ENCODE measurements at places on chromosomes 5 and 9. TPM values are rescaled to one million over a fixed set of nuclear protein-coding genes. Genes with fewer than 3 reads are reported as not detected.
A peak's percentile ranks its signal among the peaks of the same experiment; 100 is the strongest.

The ADRB2 gene
- 20.4 TPM for total RNA-seq

The VCAN gene
- 33.8 TPM for total RNA-seq

The PCDHB2 gene
- 3.3 TPM for total RNA-seq

The PDZD2 gene
- total RNA-seq, result 6.7 TPM

The ZNG1A gene
- 59.7 TPM for total RNA-seq

The PDCD1LG2 gene
- 0.18 TPM for total RNA-seq

DNA sequence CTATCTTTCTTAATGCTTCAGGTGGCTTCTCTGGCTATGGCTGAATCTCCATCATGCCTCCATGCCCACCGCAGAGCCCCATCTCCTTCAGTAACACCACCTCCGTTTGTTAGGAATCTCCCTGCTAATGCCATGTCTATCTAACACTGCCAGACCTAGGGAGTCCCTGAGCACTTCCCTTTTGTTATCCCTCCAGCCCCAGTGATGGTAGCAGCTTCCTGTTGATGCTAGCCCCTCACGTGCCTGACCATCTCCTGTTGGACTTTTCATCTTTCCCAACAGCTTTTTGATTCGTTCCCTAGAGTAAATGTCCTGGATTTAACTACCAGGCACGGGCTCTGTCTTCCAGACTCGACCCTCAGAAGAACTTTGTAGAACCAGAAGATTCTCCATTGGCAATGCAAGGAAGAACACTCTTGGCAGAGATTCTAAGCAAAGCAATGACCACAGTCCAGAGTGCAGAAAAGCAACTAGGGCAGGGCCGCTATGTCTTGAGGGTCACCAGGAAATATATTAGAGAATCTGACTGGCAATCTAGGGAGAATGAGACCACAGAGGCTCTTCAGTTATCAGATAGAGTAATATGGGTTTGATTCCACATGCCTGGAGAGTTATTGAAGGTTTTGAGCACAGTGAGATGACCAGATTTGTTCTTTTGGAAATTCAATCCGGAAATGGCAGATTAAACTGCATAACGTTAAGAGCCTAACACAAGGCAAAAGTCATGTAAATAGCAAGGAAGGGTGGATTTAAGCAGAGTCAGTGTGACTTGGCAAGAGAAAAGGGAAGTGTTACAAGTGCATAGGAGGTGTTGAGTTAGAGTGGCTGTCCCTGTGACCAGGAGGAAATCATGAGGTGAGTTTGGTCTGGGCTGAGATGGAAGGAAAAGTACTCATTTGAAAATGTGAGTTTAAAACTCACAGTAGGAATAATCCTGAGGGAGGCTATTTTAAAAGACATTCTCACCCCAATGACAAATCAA is 555.2 kb downstream of the ACTL7B start:
- peak; percentile 25 for DNase-seq

- DNase-seq, result no peak
These were observed 108.9 kb downstream of the WNK2 start for GRCh38 chr9:93292664-93293328.

GRCh38 chr5:155064580-155064979 is 51.0 kb downstream of the KIF4B start:
- no peak for DNase-seq

GRCh38 chr9:92720209-92720765 is 44.3 kb downstream of the BICD2 start:
- DNase-seq, result no peak

GRCh38 chr5:133962801-133963476 is 5.5 kb downstream of the C5orf15 start:
- no peak for DNase-seq

DNA sequence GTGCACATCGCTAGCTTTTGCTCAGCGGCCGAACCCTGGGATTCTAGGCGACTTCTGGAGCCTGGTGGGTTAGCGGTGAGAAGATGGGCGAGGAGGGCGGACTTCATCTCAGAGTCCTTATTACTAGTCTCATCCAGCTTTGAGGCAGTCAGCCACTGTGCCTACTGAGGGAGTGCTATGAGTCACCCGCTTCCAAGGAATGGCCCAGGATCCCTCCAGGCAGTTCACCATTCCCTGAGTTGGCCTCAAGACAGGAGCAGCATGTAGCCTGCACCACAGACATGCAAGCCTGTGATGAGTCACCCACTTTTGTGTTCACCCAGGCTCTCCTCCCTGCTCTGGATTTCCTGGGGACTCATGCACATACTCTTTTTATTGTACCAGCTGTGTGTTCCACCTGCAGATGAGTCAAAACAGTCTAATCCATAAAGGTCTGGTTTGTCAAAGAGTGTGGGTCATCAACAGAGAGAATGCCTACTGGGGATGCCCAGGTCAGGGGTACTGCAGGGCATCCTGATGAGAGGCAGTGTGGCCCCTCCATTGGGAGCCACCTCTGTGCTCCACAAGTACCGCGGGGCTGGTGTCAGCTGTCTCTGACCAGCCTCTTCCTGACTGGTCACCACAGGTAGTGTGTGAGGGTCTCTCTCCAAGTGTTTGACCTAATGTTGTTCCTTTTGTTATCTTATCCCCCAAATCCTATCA is 20.2 kb downstream of the SLC22A5 start:
- peak; percentile 49 for DNase-seq

- no peak for DNase-seq
These were observed 20.4 kb downstream of the NR5A1 start for GRCh38 chr9:124486778-124487259.

DNA sequence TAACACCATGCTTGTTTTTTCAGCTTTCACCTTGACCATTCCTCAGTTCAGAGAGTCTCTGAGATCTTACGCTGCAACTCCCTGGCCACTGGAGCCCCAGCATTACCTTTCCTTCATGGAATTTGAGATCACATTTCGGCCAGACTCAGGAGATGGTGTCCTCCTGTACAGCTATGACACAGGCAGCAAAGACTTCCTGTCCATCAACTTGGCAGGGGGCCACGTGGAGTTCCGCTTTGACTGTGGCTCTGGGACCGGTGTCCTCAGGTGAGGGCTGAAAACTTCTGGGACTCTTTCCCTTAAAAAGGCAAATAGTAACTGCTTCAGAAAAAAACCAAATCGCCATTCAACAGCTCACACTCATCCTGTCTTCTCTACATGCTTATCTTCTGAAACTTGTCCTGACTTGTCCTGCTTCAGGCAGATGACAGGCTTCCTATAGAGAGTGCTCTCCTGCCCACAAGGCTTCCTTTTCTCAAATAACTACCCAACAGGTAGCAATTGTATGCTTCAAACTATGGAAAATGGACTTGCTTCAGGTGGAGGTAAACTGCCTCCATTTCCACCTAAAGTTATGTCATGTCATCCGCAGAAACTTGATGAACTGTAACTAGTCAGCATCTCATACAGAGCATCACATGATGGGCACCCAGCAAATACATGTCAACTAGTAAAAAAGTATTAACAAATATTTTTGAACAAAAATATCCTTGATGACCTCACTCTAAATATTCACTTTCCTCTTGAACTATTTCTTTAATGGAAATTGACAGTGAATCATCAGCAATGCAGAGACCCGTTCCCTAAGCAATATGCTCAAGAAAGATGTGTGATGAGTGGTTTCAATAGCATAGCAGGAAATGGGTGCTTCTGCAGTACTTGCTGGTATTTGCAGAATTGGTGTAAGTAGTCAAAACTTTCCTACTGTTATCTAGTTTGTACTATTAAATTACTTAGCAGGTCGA is 129.2 kb downstream of the LIFR start:
- DNase-seq, result no peak

GRCh38 chr5:77210091-77210963 is at the start of gene PDE8B:
Gene PDE8B, plus strand, starts transcription at chr5:77210680. Its CDS starts 246 bp downstream, at chr5:77210926.
- DNase-seq, result peak; percentile 73

GRCh38 chr5:84863020-84863419 is 478.3 kb upstream of the EDIL3 start:
- DNase-seq, result no peak

DNA sequence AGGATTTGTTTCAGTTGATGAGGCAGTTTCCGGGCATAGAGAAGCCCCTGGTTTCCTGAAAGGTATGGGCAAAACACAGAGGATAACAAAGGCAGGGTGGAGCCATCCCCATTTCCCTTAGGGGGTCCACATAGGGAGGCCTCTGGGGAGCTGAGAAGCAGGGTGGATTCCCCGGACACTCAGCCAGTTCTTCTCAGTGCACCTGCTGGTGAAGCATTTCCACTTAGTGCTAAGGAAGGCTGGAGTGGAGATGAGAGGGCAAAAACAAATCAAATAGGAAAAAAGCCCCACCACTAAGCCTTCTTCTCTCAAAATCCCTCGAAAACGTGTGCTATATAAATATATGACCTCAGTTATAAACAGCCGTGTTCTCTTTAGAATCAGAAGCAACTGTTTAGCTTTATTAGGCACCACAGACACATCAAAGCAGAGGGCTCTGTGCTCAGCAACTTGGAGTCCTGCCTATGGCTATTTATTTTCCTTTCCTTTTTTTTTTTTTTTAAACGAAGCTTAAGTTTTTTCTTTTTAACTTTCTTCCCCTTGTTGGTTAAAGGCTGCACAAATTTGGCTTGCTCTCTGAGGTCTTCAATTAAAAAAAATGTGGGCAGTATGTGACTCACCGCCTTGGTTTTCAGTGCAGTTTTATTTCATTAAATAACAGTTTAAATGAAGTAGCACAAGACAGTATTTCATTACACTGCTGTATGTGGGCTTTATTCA is 67.7 kb downstream of the PRDM6 start:
- DNase-seq, result no peak

All from stomach (tissue), 19 donors.